Breast epithelium (tissue), 4 donors: ENCODE measurements at places on chromosomes 7 and 10. TPM values are rescaled to one million over a fixed set of nuclear protein-coding genes. Genes with fewer than 3 reads are reported as not detected.

- no peaks in the 10 kb centered on the region for H3K4me1 ChIP-seq
- peak overlapping the region; percentile 80 for H3K4me3 ChIP-seq
- DNase-seq, result peak; percentile 29
- peak overlapping the region; percentile 94 for H3K27ac ChIP-seq
- H3K36me3 ChIP-seq, result no peaks in the 10 kb centered on the region
These were observed 3.4 kb upstream of the ZNF503 start for GRCh38 chr10:75404815-75405597.

The SLC16A12 gene
- total RNA-seq, result 4.8 TPM

The SGMS1 gene
- 80.1 TPM for total RNA-seq

DNA sequence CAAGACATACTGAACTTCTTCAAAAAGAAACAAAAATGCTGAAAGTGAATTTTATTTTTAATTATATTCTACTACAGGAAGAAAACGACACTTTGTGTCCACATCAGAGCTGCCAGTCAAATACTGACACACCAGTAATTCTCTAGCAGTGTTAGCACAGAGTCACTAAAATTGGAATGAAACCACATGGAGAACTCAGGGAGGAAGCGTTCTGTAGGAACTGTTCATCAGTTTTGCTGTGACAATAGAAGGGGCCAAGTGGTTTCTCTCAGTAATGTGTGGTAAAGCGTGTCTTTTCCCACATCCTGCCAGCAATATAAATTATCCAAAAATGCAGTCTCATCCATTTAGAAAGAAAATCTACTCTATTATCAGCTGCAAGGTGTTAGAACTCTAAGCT, 683.3 kb downstream of the GRM8 start:
- DNase-seq, result no peak
- H3K36me3 ChIP-seq, result no peaks in the 10 kb centered on the region
- H3K27me3 ChIP-seq, result no peaks in the 10 kb centered on the region
- no peaks in the 10 kb centered on the region for H3K4me1 ChIP-seq
- no peak overlapping the region for H3K27ac ChIP-seq
- no peak overlapping the region for H3K4me3 ChIP-seq

DNA sequence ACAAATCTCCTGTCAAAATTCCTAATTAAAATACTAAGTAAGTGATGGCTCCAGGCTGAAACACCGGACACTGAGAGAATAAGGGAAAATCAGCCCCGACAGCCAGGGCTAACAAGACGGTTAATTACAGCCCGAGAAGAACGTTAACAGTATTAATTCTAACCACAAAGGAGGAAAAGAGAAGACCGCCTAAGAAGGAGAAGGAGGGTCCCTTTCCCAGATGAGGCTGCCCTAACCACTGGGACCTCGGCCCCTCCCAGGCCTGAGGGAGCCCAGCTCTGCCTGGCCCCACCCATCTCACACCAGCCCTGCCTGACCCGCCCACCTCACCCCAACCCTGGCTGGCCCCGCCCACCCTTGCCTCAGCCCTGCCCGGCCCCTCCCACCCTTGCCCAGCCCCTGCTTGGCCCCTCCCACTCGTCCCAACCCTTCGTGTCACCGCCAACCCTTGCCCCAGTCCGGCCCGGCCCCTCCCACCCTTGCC, 51.3 kb downstream of the PWWP2B start:
- DNase-seq, result no peak
- no peaks in the 10 kb centered on the region for H3K27me3 ChIP-seq
- no peaks in the 10 kb centered on the region for H3K36me3 ChIP-seq

DNA sequence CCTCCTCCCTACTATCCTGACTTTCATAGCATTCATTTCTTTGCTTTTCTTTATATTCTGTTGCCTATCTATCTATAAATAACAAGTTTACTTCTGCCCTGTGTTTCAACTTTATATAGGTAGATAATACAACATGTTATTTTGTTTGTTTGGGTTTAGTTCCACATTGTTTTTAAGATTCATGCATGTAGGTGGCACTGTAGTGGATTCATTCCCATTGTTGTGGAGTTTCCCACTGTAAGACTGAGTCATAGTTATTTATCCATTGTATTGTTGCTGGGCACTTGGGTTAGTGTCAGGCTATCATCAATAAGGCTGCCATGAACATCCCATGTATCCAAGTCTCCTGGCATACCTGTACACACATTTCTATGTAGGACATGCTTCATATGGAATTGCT, 127.7 kb downstream of the ARHGAP22 start:
- H3K4me3 ChIP-seq, result no peak overlapping the region
- H3K27ac ChIP-seq, result no peak overlapping the region
- H3K4me1 ChIP-seq, result no peaks in the 10 kb centered on the region

- H3K27me3 ChIP-seq, result no peaks in the 10 kb centered on the region
- no peak overlapping the region for H3K4me3 ChIP-seq
- H3K4me1 ChIP-seq, result no peaks in the 10 kb centered on the region
- DNase-seq, result no peak
- no peaks in the 10 kb centered on the region for H3K36me3 ChIP-seq
These were observed 57.6 kb downstream of the NKX6-2 start for GRCh38 chr10:132728321-132728720.

GRCh38 chr7:94655126-94655847, 646 bp downstream of the SGCE start:
- H3K27me3 ChIP-seq, result no peaks in the 10 kb centered on the region
- no peaks in the 10 kb centered on the region for H3K36me3 ChIP-seq
- no peak for DNase-seq
- H3K4me3 ChIP-seq, result peak overlapping the region; percentile 58
- H3K27ac ChIP-seq, result peak overlapping the region; percentile 88
- H3K4me1 ChIP-seq, result no peaks in the 10 kb centered on the region

DNA sequence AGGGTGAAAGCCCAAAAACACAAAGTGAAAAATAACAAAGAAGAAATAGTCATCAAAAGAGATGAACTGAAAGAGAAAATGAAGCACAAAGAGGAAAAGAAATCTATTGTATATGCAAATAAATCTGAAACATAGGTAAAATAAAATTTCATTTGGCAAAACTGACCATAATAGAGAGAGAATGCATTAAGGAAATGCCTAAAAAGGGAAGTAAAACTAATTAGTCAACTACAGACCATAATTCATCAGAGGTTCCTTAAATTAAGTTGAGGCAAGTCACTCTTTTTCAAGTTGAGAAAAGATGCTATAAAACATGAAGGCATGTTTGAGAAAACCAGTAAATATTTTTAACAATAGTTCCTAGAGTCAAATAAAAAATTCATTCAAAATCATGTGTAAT, 233.3 kb downstream of the LRRN3 start:
- H3K27ac ChIP-seq, result no peak overlapping the region
- H3K27me3 ChIP-seq, result no peaks in the 10 kb centered on the region
- no peak overlapping the region for H3K4me3 ChIP-seq
- no peaks in the 10 kb centered on the region for H3K36me3 ChIP-seq
- no peaks in the 10 kb centered on the region for H3K4me1 ChIP-seq
- no peak for DNase-seq

- H3K27me3 ChIP-seq, result no peaks in the 10 kb centered on the region
- H3K4me3 ChIP-seq, result no peak overlapping the region
- H3K4me1 ChIP-seq, result no peaks in the 10 kb centered on the region
- H3K36me3 ChIP-seq, result no peaks in the 10 kb centered on the region
- H3K27ac ChIP-seq, result no peak overlapping the region
- DNase-seq, result no peak
These were observed 37.9 kb upstream of the AFAP1L2 start for GRCh38 chr10:114442091-114442630.

The TLX1 gene
- not detected for total RNA-seq

DNA sequence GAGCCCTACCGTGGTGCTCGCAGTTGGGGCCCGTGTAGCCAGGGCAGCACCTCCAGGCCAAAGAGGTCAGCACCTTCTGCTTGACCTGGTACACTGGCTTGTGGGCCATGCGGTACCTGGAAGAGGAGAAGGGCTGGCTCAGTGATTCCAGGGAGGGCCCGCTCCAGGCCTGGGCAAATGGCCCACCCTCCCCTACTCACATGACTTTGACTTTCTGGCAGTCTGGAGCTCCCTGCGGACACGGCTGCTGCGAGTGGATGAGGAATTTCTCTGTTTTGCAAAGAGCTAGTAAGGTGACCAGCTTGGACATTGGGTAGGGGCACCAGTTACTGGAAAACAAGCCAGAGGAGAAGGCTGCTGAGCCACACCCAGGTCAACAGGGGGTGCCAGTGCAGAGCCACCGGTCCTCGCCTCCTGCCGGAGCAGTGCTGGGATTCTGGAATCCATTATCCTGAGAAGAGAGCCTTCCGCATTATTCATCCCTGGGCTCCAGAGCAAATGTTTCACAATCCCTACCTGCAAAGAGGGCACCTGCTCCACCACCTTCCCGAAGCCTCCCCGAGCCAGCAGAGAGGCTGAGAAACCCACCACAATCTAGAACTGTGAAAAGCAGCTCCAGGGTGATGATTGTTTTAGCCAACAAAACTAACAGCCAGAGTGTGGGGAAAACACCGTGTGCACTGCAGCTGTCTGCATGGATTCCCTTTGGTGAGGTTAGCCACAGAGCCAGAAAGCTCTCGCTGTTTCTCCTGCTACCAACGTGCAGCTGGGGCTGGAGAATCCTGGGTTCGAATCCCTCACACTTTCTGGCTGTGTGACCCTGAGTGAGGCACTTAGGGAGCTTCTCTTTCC, 11.8 kb downstream of the MMRN2 start:
- no peak overlapping the region for H3K4me3 ChIP-seq
- no peaks in the 10 kb centered on the region for H3K27me3 ChIP-seq
- H3K36me3 ChIP-seq, result no peaks in the 10 kb centered on the region
- H3K4me1 ChIP-seq, result no peaks in the 10 kb centered on the region
- H3K27ac ChIP-seq, result peak overlapping the region; percentile 28
- peak; percentile 16 for DNase-seq

GRCh38 chr10:36803229-36803628, 322.2 kb upstream of the ANKRD30A start:
- no peaks in the 10 kb centered on the region for H3K4me1 ChIP-seq
- H3K36me3 ChIP-seq, result no peaks in the 10 kb centered on the region
- H3K27ac ChIP-seq, result no peak overlapping the region
- no peaks in the 10 kb centered on the region for H3K27me3 ChIP-seq

- H3K4me3 ChIP-seq, result no peak overlapping the region
- no peaks in the 10 kb centered on the region for H3K27me3 ChIP-seq
- H3K36me3 ChIP-seq, result no peaks in the 10 kb centered on the region
- DNase-seq, result no peak
- H3K4me1 ChIP-seq, result no peaks in the 10 kb centered on the region
These were observed 14.8 kb downstream of the OGDH start for GRCh38 chr7:44621034-44621749.

DNA sequence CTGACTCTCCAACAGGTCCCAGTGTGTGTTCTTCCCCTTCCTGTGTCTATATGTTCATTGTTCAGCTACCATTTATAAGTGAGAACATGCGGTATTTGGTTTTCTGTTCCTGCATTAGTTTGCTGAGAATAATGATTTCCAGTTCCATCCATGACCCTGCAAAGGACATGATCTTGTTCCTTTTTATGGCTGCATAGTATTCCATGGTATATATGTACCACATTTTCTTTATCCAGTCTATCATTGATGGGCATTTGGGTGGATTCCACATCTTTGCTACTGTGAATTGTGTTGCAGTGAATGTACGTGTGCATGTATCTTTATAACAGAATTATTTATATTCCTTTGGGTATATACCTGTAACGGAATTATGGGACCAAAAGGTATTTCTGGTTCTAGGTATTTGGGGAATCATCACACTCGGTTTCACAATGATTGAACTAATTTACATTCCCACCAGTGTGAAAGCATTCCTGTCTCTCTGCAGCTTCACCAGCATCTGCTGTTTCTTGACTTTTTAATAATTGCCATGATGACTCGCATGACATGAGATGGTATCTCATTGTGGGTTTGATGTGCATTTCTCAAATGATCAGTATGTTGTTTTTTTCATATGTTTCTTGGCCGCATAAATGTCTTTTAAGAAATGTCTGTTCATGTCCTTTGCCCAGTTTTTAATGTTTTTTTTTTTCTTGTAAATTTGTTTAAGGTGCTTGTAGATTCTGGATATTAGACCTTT, 60.2 kb downstream of the LSMEM1 start:
- no peaks in the 10 kb centered on the region for H3K27me3 ChIP-seq
- no peak for DNase-seq
- no peaks in the 10 kb centered on the region for H3K4me1 ChIP-seq
- no peak overlapping the region for H3K27ac ChIP-seq
- H3K4me3 ChIP-seq, result no peak overlapping the region
- no peaks in the 10 kb centered on the region for H3K36me3 ChIP-seq

The OR2A42 gene
- total RNA-seq, result 0.66 TPM

GRCh38 chr10:59847888-59848287, 58.5 kb downstream of the CCDC6 start:
- H3K27ac ChIP-seq, result no peak overlapping the region
- no peak for DNase-seq
- no peaks in the 10 kb centered on the region for H3K27me3 ChIP-seq

- no peak for DNase-seq
- H3K36me3 ChIP-seq, result no peaks in the 10 kb centered on the region
- no peaks in the 10 kb centered on the region for H3K27me3 ChIP-seq
- no peak overlapping the region for H3K4me3 ChIP-seq
- no peaks in the 10 kb centered on the region for H3K4me1 ChIP-seq
These were observed 34.4 kb downstream of the PLEKHA8 start for GRCh38 chr7:30062587-30062986.
